ENCODE measurements at places on chromosomes 2 and 18. TPM values are rescaled to one million over a fixed set of nuclear protein-coding genes. Genes with fewer than 3 reads are reported as not detected.
A peak's percentile ranks its signal among the peaks of the same experiment; 100 is the strongest.

Gene DES
- total RNA-seq = not detected

- DNase-seq = no peak
These were observed 782.8 kb downstream of the PLCL1 start for GRCh38 chr2:198587240-198587639.

DNA sequence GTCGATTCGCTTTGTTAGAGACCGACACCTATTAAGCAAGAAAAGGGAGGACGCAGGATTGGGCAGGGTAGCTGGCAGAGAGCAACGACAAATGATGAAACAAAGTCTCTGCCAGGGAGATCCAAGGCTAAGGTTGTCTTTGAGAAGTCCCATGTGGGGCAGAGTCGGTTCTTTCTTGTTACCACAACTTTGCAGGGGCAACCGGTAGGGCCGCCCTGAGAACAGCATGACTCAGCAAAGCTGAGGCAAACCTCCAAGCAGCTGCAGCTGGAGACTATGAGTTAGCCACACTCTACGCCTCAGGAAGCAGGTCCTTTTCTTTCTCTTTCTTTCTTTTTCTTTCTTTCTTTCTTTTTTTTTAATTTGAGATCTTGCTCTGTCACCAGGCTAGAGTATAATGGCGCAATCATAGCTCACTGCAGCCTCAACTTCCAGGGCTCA lies 452.3 kb upstream of the ID2 start:
- DNase-seq = peak; percentile 69

DNA sequence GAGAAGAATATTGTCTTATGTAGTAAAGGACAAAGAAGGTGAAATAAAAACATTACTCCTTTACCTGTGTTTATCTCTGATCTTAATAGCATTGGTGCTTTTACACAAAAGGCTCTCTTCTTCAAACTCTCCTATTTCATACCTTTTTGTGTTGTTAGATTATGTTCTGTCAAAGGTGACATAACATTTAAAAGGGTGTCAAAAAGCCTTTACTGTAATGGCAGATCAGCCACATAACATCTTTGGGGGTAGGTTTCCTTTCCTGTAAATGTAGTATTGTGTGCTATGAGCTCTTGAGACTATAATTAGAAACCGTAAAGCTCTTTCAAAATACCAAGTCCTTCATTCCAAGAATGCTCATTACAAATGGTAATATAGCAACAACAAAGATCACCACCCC lies 400.1 kb downstream of the LNPK start:
- DNase-seq = no peak

GRCh38 chr2:12032975-12033374 lies 286.5 kb downstream of the LPIN1 start:
- DNase-seq = no peak

GRCh38 chr18:54222922-54223567 lies 1.4 kb downstream of the MBD2 start:
- DNase-seq = peak; percentile 68

GRCh38 chr2:217935901-217936684 lies 66.7 kb downstream of the TNS1 start:
- no peak for DNase-seq

DNA sequence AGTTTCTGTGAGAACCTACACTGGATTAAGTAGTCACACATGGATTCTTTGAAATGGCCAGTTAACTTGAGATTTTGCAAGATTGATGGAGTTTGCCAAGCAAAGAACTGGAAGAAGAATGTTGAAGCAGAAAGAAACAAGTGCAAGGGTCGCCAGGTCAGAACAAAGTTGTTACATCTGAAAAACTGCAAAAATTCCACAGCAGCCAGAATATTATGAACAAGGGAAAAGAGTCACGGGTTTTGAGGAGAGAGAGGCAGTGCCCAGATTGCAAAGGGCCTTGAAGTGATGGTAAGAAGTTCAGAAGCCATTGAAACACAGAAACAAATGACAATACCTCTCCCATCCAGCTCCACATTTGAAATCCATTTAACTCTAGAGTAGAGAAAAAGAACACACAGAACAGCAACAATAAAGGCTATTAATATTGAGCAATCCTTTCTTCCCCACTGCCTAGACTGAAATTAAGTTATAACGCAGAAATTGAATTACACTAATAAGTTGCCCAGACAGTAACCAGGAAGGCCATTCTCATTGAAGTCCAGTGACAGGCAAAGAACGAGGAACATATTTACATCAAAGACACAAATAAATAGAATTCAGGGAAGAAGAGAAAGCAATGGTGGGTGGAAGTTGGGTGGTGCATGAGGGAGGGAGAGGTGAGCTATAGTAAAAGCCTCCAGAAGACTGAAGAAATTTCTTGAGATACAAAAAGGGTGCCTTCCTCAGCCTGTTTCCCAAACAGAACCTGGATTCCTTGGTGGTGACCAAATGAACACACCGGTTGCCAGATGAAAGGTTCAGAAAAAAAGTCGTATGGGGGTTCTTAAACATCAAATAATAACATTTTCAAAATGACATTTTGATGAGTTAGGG lies 80.6 kb downstream of the ARHGAP15 start:
- DNase-seq = no peak

GRCh38 chr2:163604941-163605555 lies 130.8 kb downstream of the FIGN start:
- DNase-seq = no peak

GRCh38 chr18:13424363-13424762 lies 205.8 kb downstream of the LDLRAD4 start:
- DNase-seq = no peak

- no peak for DNase-seq
These were observed 574.1 kb upstream of the ID2 start for GRCh38 chr2:8107621-8108378.

GRCh38 chr2:17940091-17940630 lies 61.7 kb downstream of the KCNS3 start:
- DNase-seq = no peak

Gene AQP4
- total RNA-seq = not detected

Gene CROCC2
- not detected for total RNA-seq

Gene PLCL1
- total RNA-seq = 1.7 TPM

DNA sequence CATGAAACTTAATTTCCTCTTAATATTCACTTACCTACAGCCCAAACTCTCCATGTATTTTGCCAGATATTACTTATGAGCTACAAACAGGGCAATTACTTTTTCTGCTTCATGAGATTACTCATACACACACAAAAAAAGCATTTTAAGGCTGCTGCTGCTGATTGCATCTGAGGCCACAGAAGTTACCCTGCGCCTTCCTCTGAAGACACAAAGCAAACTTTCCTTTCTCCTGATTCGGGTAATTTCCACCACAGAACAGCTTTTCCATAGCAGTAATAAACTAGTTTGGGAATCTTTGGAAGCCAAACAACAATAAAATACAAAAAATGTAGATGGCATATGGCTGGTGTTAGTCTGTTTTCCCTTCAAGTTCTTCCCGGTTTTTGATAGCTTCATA lies 6.2 kb downstream of the TTC32 start:
- no peak for DNase-seq

Gene UPP2
- total RNA-seq = not detected

Gene TTR
- total RNA-seq = not detected

DNA sequence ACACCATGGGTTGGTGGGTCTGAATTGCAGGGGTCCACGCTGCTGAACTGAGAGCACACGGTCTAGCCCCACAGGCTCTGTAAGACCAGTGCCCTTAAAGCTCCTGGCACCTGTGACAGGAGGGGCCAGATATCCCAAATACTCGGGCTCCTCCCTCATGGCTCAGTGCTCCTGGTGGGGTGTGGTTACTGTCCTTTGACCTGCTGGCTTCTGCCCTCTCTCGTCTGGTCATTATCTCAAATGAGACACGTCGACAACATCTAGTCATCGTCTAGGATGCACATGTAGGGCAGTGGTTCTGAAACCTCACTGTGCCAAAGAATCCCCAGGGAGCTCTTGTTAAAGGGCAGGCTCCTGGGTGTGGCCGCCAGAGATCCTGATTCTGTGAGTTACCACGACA lies 258.4 kb downstream of the LOXHD1 start:
- DNase-seq = no peak

Gene MRO
- total RNA-seq = not detected

GRCh38 chr18:34001376-34001775 lies 223.3 kb downstream of the NOL4 start:
- no peak for DNase-seq

Gene LYG1
- total RNA-seq = 0.29 TPM

DNA sequence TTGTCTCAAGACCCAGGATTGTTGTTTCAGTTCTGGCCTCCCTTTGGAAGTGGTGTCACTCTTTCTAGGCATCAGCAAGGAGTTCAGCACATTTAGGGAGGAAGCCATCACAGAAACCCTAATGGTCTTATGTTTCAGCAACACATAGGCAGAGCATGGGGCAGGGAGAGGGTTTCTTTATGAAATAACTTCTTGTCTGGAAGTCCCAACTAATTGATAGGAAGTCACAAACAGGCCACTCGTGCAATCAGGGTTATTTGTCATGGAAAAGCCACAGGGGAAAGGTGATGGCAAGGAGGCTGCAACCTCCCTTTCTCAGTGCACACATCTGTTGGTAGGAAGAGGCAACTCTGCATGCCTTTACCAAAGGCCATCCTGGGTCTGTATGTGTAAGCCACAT lies 103.0 kb downstream of the BCL11A start:
- DNase-seq = no peak

Gene ZSCAN30
- 19.6 TPM for total RNA-seq

DNA sequence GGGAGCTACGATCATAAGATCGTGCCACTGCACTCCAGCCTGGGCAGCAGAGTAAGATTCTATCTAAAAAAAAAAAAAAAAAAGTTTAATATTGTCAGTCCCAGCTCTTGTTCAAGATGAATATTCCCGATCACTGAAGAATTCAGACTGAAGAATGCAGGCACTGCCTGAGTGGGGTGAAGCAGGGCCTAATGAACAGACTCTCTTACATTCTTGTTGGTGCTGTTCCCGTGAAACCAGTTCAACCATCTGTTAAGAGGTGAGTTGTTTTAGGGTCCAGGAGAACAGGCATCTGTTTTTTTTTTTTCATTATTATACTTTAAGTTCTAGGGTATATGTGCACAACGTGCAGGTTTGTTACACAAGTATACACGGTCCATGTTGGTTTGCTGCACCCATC lies 17.1 kb upstream of the CAB39 start:
- DNase-seq = no peak

Gene AGPS
- 51.9 TPM for total RNA-seq

GRCh38 chr2:4324531-4324930 lies 621.2 kb downstream of the DCDC2C start:
- no peak for DNase-seq

DNA sequence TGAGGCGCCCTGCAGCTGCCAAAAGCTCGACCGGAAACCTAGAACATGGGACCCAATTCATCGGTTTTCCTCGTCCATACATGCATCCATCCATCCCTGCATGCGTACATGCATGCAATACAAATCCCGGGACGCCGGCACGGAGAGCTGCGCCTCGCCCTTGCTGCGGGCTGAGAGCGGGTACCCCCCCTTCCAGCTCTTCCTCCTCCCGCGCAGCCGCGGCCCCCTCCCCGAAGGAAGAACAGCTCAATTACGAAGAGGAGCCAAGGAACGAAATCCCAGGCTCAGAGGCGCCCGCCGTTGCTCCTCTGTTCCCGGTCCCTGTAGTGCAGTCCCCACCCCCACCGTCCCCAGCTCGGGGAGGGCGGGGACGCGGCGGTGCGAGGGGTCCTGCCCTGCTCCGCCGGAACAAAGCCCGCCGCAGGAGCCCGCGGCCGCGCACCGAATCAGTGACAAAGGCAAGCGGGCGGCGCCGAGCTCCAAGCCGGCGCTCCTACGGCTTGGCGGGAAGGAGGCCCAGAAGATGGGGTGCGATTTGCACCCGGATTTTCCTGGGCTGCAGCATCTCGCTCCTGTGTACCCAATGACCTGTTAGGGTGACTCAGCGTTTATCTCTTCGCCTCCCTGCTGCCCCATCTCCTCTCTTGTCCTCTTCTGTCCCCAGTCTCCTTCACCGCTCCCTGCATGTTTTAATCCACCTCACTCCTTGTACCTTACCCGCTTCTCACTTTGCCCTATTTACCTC lies 8.9 kb upstream of the POU3F3 start:
- no peak for DNase-seq

- DNase-seq = no peak
These were observed 127.2 kb downstream of the TPO start for GRCh38 chr2:1540481-1540880.

- no peak for DNase-seq
These were observed 1292.2 kb upstream of the ZEB2 start for GRCh38 chr2:145812165-145812554.

DNA sequence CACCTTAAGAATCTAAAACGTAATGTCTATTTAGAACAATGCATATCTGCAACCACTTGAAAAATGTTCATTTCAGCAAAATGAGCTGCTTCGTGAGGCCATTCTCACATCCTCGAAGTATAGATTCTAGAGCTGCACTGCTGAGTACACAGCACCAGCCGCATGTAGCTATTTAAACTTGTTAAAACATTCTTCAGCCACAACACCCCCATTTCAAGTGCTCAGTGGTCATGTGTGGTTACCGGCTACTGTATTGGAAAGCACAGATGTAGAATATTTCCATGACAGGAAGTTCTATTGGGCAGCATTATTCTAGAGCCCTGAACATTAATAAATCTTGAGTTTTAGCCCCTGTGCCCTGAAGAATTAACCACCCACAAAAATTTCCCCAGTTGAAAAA lies 35.0 kb downstream of the SUMO1 start:
- DNase-seq = no peak

GRCh38 chr2:162317861-162318327 lies 590 bp downstream of the IFIH1 start:
- DNase-seq = peak; percentile 46

- no peak for DNase-seq
These were observed 35.7 kb upstream of the ALPP start for GRCh38 chr2:232342635-232343565.

Gene ACTG2
- not detected for total RNA-seq

GRCh38 chr18:28494151-28494550 lies 317.2 kb upstream of the CDH2 start:
- no peak for DNase-seq

Gene IL36B
- not detected for total RNA-seq

Gene AMER3
- total RNA-seq = not detected

Gene C1GALT1C1L
- total RNA-seq = not detected

DNA sequence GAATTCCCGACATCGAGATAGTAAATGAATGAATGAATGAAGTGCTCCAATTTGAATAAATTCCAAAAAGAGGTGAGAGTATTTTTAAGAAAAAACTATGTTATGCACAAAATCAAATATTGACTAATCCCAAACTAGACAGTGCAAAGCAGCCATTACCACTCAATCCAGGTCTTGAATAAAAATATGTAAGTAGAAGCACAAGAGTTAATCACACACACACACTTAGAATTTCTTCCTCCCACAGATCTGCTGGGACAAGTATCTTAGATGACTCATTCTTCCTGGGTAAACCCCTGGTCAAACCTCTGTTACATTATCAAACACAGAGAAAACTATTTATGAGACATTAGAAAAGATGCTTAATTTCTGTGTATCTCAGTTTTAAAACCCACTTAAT lies 102.0 kb downstream of the PLA2R1 start:
- DNase-seq = no peak

Measured in activated CD4-positive, alpha-beta memory T cell treated with anti-CD3 and anti-CD28 coated beads for 36 hours (primary cell).